ENCODE measurements at places on chromosomes 5 and 9.

- DNase-seq: no peak
These were observed 500 bp downstream of the URM1 start for GRCh38 chr9:128371630-128372117.

GRCh38 chr5:73321757-73322436 lies 126.7 kb downstream of the FOXD1 start:
- DNase-seq: no peak

- no peak for DNase-seq
These were observed 18.7 kb upstream of the CYFIP2 start for GRCh38 chr5:157247267-157247666.

DNA sequence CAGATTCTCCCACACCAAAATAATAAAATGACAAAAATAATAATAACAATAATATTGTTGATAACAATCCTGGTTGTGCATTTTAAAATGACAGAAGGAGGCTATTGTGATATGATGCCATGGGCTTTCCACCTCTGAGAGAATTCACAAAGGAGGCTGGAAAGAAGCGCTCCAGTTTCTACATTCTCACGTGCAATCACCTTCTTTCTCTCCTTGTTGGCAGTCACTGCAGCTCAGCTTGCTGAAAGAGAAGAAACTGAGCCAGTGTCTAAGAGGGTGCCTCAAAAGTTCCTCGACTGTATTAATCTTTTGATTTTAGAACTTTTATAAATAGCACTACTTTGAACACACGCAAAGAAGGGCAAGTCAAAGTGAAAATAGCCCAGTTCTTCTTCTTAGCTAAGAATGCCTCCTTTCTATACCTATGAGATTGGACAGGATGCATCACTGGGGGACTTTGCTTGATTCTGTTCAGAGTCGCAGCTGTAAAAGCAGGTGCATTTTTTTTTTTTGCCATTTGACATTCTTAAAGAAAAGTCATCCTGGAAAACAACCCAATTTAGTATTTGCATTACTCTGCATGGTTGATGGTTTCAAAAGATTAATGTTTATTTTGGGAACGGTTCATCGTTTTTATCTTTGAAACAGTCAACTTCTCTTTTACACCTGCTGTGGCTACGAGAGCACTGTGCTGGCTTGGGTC lies 12.4 kb upstream of the SUB1 start:
- DNase-seq: no peak

DNA sequence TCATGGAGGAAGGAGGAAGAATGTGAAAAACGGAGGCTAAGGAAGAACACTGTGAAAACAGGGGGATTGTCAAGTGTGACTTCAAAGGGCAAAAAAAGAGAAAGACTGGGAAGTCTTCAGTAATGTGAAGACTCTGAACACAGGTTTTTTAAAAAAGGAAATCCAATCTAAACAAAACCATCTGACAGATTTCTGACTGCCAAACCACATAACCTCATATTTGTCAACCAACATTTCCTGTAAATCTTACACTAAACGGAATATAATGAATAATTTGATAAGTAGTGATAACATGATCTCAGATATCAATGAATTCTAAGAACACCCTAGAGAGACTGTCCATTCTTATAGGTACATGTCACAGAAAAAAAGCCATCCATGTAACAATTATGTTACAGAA lies 124.7 kb downstream of the FBN2 start:
- no peak for DNase-seq

- DNase-seq: no peak
These were observed 42.7 kb downstream of the SLC12A2 start for GRCh38 chr5:128126241-128126640.

- no peak for DNase-seq
These were observed 133.6 kb upstream of the CDH6 start for GRCh38 chr5:31059889-31060288.

- peak; percentile 60 for DNase-seq
These were observed 524 bp downstream of the CYFIP2 start for GRCh38 chr5:157266286-157267007.

GRCh38 chr5:77877516-77878355 lies 101.6 kb upstream of the TBCA start:
- no peak for DNase-seq

DNA sequence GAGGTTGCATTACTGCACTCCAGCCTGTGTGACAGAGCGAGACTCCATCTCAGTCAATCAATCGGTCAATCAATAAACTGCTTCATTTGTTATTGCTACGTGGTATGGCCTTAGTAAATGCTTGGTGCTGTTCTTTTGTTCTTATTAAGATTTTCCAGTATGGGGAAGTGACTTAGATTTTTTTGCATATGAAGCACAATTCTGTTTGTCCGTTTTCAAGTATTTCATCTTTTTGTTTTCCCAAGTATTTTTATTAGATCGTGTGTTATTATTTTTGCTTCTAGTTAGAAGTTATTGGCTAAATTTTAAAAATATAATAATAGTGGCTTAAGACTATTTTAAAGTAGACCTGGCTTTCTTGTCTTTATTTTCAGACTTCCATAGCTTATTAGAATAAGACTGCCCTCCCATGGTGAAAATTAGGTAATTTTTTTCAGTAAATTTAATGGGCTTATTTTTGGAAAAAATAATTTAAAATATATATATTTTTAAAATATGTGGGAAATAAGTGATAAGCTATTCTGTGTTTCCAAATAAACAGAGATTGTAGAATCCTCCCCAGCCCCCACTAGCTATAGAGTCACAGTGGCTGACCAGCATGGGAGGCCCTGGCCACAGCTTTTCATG lies 14.7 kb upstream of the OMD start:
- no peak for DNase-seq

DNA sequence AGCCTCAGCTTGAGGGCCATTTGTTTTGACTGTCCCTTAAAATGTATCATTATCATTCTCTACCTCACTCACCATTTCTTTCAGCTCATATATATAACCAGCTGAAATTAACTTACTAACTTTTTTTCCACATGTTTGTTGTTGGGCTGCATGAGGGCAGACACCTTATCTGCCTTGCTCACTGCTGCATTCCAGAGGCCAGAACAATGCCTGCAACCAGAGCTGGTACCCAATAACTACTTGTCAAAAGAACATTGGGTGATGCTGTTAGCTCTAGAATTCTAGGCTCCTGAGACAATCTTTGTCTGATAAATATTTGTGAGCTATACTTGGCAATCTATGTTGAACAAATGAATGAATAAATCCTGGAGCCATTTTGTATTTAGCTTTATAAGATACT lies 68.3 kb downstream of the HTR4 start:
- DNase-seq: no peak

GRCh38 chr9:136107155-136107952 lies 11.3 kb downstream of the TMEM250 start:
- peak; percentile 40 for DNase-seq

GRCh38 chr5:28077291-28078240 lies 1039.2 kb upstream of the CDH9 start:
- no peak for DNase-seq

GRCh38 chr5:123520677-123521247 lies 8.8 kb downstream of the CSNK1G3 start:
- DNase-seq: no peak

DNA sequence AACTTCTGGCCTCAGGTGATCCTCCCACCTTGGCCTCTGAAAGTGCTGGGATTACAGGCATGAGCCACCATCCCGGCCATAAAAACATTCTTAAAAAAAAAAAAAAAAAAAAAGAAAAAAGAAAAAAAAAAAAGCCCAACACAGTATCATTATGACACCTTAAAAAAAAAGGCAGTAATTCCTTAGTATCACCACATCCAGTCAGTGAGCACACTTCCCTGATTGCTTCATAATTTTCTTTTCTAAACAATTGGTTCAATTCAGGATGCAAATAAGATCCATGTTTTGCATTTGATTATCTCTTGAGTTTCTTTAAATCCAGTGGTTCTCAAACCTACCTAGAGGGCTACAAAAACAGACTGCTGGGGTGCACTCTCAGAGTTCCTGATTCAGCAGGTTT lies 182.5 kb downstream of the CDK5RAP2 start:
- DNase-seq: no peak

DNA sequence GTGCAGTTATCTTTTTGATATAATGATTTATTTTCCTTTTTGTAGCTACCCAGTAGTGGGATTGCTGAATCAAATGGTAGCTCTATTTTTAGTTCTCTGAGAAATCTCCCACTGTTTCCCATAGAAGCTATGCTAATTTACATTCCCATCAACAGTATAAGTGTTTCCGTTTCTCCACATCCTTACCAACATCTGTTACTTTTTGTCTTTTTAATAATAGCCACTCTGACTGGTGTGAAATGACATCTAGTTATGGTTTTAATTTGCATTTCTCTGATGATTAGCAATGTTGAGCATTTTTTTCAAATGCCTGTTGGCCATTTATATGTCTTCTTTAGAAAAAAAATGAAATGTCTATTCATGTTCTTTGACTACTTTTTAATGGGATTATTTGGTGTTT lies 94.7 kb downstream of the SERINC5 start:
- DNase-seq: no peak

DNA sequence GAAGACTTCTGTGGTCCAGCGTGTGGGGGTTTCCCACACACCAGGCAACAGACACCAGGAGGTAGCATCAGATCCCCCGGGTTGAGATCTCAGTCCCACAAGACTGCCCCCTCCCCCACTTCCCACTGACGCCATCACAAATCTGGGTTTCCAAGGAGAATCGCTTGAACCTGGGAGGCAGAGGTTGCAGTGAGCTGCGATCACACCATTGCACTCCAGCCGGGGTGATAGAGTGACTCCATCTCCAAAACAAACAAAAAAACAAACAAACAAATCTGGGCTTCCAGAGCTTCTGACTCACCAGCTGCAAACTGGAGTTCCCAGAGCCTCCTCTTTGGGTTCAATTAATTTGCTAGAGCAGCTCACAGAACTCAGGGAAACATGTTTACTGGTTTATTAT lies 4.7 kb upstream of the GBGT1 start:
- no peak for DNase-seq

DNA sequence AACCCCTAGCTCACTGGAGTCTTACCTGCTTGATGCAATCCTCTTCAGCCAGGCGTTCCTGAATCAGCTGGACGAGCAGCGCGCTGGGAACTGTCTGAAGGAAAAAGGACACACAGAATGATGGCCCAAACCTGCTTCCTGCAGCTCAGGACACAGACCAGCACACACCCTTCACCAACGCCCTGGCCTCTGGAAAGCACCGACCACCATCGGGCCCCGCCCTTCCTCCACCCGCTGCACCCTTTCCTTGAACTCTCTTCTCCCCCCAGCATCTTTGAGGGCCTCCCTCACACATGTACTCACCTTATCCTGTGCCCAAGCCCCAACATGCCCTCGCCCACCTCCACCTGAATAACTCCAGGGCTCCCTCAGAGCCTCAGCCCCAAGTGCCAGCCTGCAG lies 23.3 kb downstream of the AK8 start:
- no peak for DNase-seq

GRCh38 chr5:16809010-16809394 lies 127.1 kb downstream of the MYO10 start:
- DNase-seq: no peak
